WTC11 (cell line): ENCODE measurements at places on chromosomes 4 and X. TPM values are rescaled to one million over a fixed set of nuclear protein-coding genes. Genes with fewer than 3 reads are reported as not detected.
A peak's percentile ranks its signal among the peaks of the same experiment; 100 is the strongest.

DNA sequence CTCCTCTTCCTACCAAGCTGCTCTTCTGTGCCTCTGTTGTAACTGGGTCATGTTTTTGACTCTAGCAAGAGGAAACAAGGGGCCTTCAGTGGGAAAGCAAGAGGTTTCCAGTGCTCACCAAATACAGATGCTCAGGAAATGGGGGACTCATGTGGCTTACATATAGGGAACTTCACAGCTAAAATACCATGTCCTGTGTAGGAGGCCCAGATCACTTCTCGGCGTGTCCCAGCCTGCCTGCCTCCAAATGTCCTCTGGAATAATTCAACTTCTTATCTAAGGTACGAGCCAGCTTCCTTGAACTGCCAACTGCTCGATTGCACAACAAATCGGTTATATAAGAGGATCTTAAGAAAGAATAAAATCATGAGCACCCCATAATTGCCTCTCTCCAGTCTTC is 161.3 kb downstream of the KIT start:
- DNase-seq, result no peak

The IL9R gene
- 1.3 to 2.0 TPM (median 1.9 TPM) in 3 replicates for total RNA-seq

- no peak for DNase-seq
These were observed 311.3 kb downstream of the PCDH19 start for GRCh38 chrX:100098660-100099375.

The PSMD10 gene
- total RNA-seq, result 49.8 to 57.5 TPM (median 56.4 TPM) in 3 replicates

GRCh38 chrX:13550346-13550745 is 19.1 kb upstream of the EGFL6 start:
- no peak for DNase-seq

GRCh38 chr4:91596718-91597117 is 707.0 kb upstream of the GRID2 start:
- no peak for DNase-seq

DNA sequence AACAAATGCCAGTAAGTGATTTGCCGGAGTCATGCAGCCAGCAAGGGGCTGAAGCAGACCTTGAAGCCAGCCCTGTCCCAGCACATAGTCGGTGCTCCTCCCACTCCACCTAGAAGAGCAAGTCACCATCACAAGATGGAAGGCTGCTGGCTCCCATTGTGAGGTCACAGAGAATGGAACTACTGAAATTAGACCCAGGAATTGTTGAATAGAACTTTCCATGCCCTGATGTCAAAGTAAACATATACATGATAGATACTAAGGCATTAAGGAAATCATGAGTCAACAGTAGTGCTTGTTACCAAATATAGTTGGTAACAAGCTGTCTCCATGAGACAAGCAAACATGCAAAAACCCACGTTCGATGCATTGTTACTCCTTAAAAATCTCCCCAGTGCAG is 177.1 kb upstream of the MID1 start:
- no peak for DNase-seq

GRCh38 chr4:55634417-55635128 is 1.5 kb downstream of the NMU start:
- DNase-seq, result no peak

The RBM47 gene
- 89.0 to 97.9 TPM (median 92.5 TPM) in 3 replicates for total RNA-seq

- peak; percentile 34 for DNase-seq
These were observed 39.0 kb upstream of the CD99 start for GRCh38 chrX:2652106-2652505.

The PSAPL1 gene
- 0.05 TPM in 1 of 3 replicates, not detected in the others for total RNA-seq

DNA sequence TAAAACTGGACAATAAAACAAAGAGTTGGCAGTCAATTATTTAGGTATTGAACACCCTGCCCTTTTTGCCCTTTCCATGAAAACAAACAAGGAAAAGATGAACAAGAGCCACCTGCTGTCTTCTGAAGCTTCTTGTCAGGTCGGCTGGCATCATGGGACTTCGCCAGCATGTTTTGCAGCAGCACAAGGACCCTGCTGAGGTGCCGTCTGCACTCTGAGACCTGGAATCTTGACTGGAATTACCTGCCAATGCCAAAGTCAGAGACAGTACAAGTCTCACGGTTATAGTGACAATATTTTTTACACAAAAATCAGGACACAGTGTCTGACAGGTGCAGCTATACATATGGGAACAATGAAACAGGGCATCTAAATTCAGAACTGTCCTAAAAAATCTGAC is 284.5 kb downstream of the GASK1B start:
- DNase-seq, result no peak

The MAGEB17 gene
- 0.27 to 0.63 TPM (median 0.41 TPM) in 3 replicates for total RNA-seq

DNA sequence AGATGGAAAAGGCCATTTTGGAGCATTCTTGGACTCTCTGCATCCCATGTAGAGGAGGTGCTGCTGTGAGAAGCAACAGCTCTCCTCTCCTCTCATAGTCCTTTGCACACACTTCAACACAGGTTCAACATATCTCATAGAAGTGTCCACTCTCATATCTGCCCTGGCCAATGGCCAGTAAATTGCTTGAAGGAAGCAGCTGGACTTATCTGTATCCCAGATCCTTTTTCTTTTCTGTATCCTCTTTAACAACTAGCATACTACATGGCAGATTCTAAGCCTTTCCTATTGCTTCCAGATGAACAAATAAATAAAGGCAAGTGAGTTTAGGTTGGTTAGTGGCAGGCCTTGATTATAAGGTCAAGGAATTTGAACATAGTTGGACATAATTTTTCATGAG is 122.0 kb downstream of the HS6ST2 start:
- no peak for DNase-seq

GRCh38 chr4:118265312-118266144 is 87.3 kb downstream of the PRSS12 start:
- DNase-seq, result peak; percentile 63

GRCh38 chr4:184355111-184355604 is 119.2 kb downstream of the IRF2 start:
- no peak for DNase-seq

The SRPK3 gene
- total RNA-seq, result not detected in 3 replicates

DNA sequence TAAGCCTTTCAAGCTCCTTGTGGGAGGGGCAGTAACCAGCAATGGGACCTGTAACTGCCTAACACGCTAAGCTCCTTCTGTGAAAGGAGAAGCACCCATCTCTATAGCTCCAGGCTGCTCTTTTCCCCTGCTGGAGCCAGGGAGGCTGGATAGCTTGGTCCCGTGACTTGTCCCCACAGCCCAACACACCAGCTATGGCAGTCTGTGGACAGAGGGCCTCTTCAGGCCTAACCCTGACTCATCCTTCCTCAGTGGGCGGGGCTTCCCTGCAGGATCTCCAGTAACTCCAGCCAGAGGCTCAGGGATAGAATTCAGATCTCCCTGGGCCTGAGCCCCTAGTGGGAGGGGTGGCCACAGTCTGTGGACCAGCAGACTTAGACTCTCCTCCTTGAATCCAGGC is 1290.1 kb downstream of the PCDH7 start:
- peak; percentile 24 for DNase-seq

DNA sequence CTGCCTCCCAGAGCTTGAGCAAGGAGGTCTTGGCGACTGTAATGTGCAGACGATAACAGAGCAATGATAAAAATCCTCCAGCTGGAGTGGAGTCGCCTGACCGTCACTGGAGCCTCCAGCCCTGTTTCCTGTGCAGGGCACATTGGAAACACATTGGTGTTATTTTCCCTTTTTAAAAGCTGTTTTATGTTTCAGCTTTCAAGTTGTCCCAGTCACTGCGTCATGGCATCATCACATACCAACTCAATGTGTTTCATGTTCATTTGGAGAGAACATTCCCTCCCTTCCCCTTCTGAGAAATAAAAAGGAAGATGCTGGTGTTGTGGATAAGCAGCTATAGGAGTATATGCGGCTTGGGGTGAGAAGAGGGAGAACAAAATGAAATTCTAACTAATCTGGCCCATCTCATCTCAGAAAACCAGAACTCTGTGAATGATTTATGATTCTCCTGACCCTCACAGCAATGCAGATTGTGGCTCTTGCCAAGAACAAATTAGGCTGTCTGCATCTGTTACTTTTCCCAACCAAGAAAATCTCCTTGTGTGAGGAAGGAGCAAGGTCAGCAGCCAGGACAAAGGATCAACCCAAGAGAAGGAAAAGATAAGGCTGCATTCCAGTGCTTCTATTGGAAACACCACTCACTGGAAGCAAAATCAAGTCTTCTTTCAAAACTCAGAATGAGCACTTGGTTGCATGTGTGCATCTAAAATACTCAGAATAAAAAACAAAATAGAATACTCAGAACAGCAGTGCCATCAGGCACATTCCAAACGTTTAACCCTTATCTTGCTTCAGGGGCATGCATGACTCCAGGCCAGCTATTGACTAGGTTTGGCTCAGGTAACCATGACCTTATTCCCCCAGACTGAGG is 134.4 kb downstream of the RASL11B start:
- no peak for DNase-seq

- no peak for DNase-seq
These were observed 74.4 kb downstream of the RTL5 start for GRCh38 chrX:72057331-72057730.
